NCI-H1105 (cell line): ENCODE measurements at places on chromosomes 1 and 21.

GRCh38 chr1:110556471-110556807, 37.5 kb upstream of the KCNA10 start:
- no peak for DNase-seq

- DNase-seq: no peak
These were observed 29.5 kb downstream of the HLX start for GRCh38 chr1:220908757-220909156.

GRCh38 chr1:186997877-186998276, 169.1 kb downstream of the PLA2G4A start:
- DNase-seq: no peak

DNA sequence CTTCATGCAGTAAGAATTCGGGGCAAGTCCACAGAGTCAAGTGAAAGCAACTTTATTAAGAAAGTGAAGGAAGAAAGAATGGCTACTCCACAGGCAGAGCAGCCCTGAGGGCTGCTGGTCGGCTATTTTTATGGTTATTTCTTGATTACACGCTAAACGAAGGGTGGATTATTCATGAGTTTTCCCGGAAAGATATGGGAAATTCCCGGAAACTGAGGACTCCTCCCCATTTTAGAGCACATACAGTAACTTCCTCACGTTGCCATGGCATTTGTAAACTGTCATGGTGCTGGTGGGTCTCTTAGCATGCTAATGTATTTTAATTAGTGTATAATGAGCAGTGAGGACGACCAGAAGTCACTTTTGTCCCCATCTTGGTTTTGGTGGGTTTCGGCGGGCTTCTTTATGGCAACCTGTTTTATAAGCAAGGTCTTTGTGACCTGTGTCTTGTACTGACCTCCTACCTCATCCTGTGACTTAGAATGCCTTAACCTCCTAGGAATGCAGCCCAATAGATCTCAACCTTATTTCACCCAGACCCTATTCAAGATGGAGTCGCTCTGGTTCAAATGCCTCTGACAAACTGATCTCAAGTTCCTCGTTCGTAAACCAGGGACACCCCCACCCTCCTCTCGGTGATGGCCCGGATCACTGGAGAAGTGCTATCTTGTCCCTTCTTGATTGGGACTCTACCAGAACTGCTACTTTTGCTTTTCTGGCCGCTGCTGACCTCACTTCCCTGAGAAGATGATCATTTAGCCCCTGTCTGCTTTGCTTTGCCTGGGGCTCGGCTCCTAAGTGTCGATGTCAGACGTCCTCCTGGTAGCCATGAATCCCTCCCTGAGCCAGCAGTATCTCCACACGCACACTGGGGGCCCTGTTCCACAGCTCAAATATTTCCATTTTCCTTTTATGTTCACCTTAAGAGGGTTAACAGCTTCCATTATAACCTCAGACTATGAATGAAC, 48.8 kb downstream of the CLSTN1 start:
- DNase-seq: no peak

- peak; percentile 74 for DNase-seq
These were observed 68.5 kb downstream of the GIPC2 start for GRCh38 chr1:78114034-78114956.

DNA sequence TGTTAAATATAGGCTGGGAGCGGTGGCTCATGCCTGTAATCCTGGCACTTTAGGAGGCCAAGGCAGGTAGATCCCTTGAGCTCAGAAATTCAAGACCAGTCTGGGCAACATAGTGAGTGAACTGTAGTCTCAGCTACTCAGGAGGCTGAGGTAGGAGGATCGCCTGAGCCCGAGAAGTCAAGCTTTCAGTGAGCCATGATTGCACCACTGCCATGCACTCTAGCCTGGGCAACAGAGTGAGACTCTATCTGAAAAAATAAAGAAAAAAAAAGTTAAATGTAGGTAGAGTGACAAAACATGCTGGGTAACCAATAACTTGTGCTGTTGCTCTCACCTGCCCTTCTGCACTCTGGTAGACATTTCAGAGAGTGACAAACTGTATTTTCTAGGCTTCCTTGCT, 25.0 kb upstream of the SRSF10 start:
- DNase-seq: no peak

GRCh38 chr1:174367892-174368291, 79.9 kb upstream of the GPR52 start:
- no peak for DNase-seq
